Muscle of leg (tissue), 16 donors: ENCODE measurements at places on chromosomes 7 and 10. TPM values are rescaled to one million over a fixed set of nuclear protein-coding genes. Genes with fewer than 3 reads are reported as not detected.

CDHR1 gene
- 0.27 TPM for total RNA-seq

TMEM196 gene
- 0.04 TPM for total RNA-seq

FBXL13 gene
- total RNA-seq = 0.71 TPM

GSDME gene
- total RNA-seq = 6.9 TPM

ELFN1 gene
- total RNA-seq = 4.4 TPM

LIPM gene
- not detected for total RNA-seq

ZNF804B gene
- under 0.01 TPM for total RNA-seq

EBLN1 gene
- total RNA-seq = 0.09 TPM

AQP1 gene
- 96.4 TPM for total RNA-seq

CREB5 gene
- 22.7 TPM for total RNA-seq

CAMK1D gene
- 5.1 TPM for total RNA-seq

ACTA2 gene
- 214 TPM for total RNA-seq

SPOCK2 gene
- 3.7 TPM for total RNA-seq

CTAGE6 gene
- 0.71 TPM for total RNA-seq

GIMAP8 gene
- 4.9 TPM for total RNA-seq

CAV1 gene
- total RNA-seq = 174 TPM

DYNC1I1 gene
- 0.53 TPM for total RNA-seq

PKD1L1 gene
- 0.49 TPM for total RNA-seq

UNCX gene
- not detected for total RNA-seq

HOXA6 gene
- 5.6 TPM for total RNA-seq

CCDC3 gene
- total RNA-seq = 10.5 TPM

CCDC136 gene
- 10.7 TPM for total RNA-seq

CALML3 gene
- not detected for total RNA-seq

GPER1 gene
- total RNA-seq = 9.6 TPM

ZNF775 gene
- 6.2 TPM for total RNA-seq

HELLS gene
- 19.4 TPM for total RNA-seq

FAM24B gene
- 2.3 TPM for total RNA-seq

ANKRD22 gene
- not detected for total RNA-seq

C10orf143 gene
- total RNA-seq = 1.1 TPM

C10orf88 gene
- 10.5 TPM for total RNA-seq

AGR2 gene
- 7.2 TPM for total RNA-seq

TMEM270 gene
- total RNA-seq = not detected

NEUROG3 gene
- not detected for total RNA-seq

TUBAL3 gene
- total RNA-seq = 0.09 TPM

ATOH7 gene
- total RNA-seq = 0.13 TPM

AKR1C4 gene
- total RNA-seq = not detected

SCART1 gene
- total RNA-seq = 1.5 TPM

SH2D4B gene
- 0.04 TPM for total RNA-seq

JCAD gene
- 33.4 TPM for total RNA-seq

SMO gene
- 35.9 TPM for total RNA-seq

SPDYE8 gene
- total RNA-seq = 0.09 TPM

CAMK2G gene
- 18.4 TPM for total RNA-seq

PHKG1 gene
- total RNA-seq = 52.4 TPM

EEPD1 gene
- total RNA-seq = 10.8 TPM

PCLO gene
- total RNA-seq = 0.27 TPM

GPR22 gene
- 0.04 TPM for total RNA-seq

AKR1C1 gene
- total RNA-seq = 6.5 TPM

ARHGAP12 gene
- total RNA-seq = 41.1 TPM
